ENCODE measurements at places on chromosomes 1 and 21. TPM values are rescaled to one million over a fixed set of nuclear protein-coding genes. Genes with fewer than 3 reads are reported as not detected.

Gene LDLRAD2
- 0.22 TPM for total RNA-seq

Gene SLC50A1
- total RNA-seq: 45.8 TPM

Gene APOBEC4
- not detected for total RNA-seq

Gene CBS
- 3.0 TPM for total RNA-seq

Gene CYP4Z1
- total RNA-seq: 0.84 TPM

Gene RAP1GAP
- total RNA-seq: 123 TPM

Gene RSPO1
- total RNA-seq: 0.24 TPM

Gene OR14A16
- not detected for total RNA-seq

Gene BARHL2
- total RNA-seq: not detected

Gene EDN2
- not detected for total RNA-seq

Gene UBE2U
- total RNA-seq: not detected

Gene DNM3
- total RNA-seq: 14.2 TPM

Gene VHLL
- total RNA-seq: not detected

Gene TCHHL1
- not detected for total RNA-seq

Gene MCOLN2
- 22.2 TPM for total RNA-seq

Data from adrenal gland (tissue), 19 donors.